ENCODE measurements at places on chromosomes 4 and X.

DNA sequence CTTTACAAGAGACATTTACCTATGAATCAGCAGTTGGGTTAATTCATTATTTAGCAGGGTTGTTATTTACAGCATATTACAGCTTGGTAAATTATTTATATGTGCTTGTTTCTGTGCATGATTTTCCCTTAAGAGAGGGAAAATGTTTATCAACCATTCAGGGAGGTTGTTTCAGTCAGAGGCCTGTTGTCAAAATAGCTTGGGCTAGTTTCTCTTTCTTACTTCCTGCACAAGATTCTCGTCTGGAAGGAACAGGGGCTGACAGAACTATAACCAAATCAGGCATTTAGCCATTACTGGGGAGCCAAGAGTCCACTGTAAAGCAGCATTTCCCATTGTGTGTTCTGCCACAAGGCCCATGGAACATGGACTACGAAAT lies 135.8 kb downstream of the HS6ST2 start:
- DNase-seq: no peak

GRCh38 chr4:56641494-56642051 lies 39.5 kb downstream of the HOPX start:
- DNase-seq: peak; percentile 97

DNA sequence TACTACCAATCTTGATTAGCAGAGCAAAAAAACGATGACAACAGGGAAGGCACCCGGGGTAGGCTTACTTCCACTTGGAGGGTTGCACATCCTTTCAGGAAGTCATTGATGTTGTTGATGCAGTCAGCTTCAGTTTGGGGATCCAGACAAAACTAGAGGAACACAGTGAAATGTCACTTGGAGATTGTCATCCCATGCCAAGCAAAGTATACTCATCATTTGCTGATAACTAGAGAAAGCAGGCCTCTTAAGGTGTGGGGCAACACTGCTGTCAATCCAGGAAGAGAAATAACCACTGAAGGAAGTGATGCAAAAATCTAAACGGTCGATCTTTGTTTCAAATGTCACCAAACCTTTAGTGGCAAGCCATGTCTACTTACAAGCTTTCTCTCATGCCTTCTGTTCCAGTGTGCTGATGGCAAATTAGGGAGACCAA lies 1.4 kb downstream of the ARHGEF6 start:
- no peak for DNase-seq

DNA sequence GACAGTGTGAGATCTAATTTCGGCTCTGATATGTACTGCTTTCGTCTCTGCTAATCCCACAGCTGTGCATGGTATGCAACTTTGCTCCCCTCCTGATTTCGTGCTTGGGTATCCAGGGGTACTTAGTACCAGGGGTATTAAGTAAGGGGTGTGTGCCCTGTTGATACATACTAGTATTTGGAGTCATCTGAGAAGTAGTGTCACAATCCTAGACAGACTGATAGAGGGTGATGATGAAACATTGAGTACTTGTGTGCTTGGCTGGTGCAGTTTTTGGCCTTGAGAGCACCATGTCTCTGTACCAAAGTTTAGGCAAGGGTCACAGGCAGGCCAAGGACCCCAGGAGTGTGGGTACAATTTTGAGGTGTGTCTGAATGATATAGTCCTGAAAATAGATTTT lies 10.9 kb downstream of the GPAT3 start:
- DNase-seq: no peak

DNA sequence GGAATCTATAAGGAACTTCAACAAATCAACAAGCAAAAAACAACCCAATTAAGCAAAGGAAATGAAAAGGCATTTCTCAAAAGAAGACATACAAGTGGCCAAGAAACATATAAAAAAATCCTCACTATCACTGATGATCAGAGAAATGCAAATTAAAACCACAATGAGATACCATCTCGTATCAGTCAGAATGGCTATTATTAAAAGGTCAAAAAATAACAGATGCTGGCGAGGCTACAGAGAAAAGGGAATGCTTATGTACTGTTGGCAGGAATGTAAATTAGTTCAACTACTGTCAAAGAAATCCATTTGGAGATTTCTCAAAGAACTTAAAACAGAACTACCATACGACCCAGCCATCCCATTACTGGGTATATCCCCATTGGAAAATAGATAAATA lies 292.4 kb upstream of the FAT1 start:
- DNase-seq: no peak

DNA sequence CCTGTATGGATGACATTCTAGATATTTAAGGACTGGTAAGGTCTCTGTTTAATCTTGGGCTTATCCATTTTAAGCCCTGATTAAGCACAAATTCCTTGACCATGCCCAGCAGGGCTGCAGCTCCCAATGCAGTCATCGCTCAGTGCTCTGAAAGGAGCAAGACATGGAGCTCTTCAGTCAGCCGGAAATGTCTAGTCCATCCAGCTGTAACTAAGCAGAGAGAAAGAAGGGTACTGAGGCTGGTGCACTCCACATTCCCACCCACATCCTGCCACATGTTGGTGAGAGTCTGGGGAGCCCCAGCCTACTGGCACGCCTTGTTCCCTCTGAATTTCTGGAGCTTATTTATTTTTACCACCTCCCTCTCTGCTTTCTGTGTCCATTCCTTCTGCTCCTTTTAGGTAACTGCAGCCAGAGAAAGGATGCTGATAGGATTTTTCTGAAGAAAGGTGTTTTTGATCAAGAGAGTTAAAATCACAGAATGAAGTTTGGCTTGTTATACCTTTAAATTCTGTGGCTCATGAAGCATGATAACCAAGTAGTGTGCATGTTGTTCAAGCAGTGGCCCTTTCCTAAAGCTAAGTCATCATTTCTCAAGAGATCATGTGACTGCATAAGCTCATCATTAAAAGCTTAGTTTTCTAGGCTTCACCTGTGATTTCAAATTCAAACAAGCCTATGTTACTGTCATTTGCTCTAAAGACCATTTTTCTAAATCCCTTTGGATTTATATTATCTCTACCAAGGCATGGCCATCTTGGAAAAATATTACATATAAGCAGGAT lies 74.0 kb downstream of the GALNT7 start:
- no peak for DNase-seq

DNA sequence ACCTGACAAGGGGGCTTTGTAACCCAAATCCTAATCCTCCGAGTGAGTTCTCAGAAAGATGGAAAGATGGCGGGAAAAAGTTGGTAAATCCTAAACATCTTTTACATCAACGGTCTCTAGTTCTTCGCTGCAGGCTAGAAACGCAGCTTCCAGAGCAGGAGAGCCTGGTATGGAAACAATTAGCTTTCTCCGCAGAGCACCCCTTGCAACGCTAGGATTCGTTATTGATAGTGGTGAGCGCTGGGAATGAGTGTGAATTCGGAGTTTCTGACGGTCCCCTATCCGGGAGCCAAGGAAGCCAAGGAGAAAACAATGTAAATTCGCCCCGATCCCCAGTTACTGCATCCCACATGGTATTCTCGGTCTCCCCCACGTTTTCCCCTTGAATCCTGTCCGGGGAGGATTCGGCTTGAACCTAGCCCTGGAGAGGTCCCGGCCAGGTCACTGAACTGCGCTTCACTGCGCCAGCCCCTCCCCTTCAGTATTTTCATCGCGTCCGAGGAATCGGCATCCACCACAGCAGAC lies 4.7 kb upstream of the NEUROG2 start:
- DNase-seq: no peak

GRCh38 chr4:90219822-90220221 lies 92.6 kb downstream of the CCSER1 start:
- no peak for DNase-seq

- peak; percentile 30 for DNase-seq
Measured at GRCh38 chr4:71322425-71322824, 16.4 kb upstream of the SLC4A4 start.

DNA sequence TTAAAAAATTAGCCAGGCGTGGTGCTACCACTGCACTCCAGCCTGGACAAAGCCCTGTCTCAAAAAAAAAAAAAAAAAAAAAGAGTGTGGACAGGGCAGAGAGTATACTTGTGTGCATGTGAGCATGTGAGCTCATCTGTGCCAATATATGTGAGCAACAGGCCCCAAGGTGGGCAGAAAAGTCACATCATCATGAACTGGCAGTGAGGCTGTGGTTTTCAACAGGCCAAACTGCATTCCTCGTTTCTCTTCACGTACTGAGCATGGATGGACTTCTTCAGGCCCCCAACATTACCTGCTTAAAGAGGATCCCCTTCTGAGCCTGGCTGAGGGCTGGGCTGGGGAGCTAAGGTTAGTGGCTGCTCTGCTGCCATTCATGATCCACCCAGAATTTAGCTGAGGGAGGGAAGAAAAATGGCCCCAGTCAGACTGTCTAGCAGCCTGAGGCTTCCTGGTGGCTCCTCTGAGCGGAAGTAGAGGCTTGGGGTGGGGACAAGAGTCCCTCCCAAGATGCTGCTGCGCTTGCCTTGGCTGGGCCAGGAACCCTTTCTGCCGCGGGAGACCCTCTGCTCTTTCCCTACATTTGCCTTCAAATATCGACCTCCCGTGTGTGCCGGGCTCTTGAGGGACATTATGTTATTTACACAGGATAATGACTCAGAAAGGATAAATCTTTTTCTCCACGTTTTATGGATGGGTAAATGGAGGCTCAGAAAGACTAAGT lies 55.0 kb downstream of the DIPK2B start:
- DNase-seq: no peak

- peak; percentile 38 for DNase-seq
Measured at GRCh38 chr4:85149676-85150075, 183.2 kb upstream of the WDFY3 start.

DNA sequence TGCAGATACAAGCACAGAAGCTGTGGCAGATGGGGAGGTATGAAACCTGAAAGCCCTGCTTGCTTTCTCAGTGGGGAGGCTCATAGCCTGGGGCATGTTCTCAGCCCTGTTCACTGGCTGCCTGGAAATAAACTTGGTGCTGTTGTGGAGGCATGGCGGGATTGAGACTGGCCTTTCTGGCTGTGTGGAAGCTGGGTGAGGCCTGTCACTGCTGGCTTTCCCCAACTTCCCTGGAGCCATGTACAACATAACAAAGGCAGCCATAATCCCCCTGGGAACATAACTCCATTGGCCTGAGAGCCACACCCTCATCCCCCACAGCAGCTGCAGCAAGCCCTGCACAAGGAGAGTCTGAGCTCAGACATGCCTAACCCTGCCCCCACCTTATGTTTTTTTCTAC lies 237.7 kb upstream of the TLL1 start:
- no peak for DNase-seq

DNA sequence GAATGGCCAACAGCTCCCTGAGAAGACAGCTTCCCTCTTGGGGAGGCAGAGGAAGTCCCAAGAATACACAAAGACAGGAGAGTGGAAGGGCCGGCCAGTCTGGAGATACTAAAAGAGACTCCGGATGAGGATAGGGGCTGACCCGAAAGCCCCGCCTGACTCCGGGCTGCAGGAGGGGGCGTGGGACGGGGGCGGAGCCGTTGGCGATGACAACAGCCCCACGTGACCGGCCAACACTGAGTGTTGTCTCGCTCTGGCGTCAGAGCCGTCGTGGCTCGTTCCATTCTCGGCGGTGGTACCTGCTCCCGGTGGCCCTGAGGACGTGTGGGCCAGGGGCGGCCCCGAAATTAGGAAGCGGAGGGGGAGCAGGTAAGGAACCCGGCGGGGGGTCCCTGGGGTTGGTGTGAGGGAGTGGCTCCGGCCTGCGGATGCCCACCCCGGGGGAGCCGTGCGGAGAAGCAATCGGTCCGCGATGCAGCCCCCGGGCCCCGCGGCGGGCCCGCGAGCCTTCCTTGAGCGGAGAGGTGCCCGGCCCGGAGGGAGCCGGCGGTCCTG lies at the start of gene BEX4:
BEX4 (plus strand) TSS at position 239 of the 555 bp plus-strand sequence. CDS start 1,046 bp downstream, outside the sequence.
- peak; percentile 79 for DNase-seq

GRCh38 chrX:31934015-31934414 lies 862.2 kb upstream of the FTHL17 start:
- no peak for DNase-seq

DNA sequence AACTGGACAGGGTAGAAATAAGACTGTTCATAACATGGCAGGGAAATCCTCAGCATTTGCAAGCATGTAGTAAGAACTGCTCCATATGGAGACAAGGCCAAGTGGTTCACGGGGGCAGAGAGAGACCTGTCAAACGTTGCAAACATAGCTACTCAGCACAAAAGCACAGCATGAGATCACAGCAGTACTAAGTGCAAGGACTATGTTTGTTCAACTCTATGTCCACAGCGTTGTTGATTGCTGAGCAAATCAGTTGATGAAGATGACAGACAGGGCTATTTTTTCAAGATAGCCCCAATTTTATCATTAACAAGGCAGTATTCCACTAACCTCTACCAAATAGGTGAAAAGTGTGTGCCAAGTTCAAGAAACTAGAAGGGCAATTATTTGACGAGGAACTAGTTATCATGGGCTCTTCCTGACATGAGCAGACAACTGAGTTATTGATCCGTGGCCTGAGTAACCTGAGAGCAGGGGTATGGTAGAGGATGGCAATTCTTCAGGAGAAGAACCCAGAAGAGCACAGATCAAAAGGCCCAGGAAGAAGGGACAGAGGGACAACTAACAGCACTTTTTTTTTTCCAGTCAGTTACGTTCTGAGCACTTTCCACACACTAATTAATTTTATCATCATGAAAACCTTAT lies 57.4 kb downstream of the SPOCK3 start:
- no peak for DNase-seq

- DNase-seq: peak; percentile 88
Measured at GRCh38 chr4:53507671-53508286, 83.5 kb downstream of the LNX1 start.

DNA sequence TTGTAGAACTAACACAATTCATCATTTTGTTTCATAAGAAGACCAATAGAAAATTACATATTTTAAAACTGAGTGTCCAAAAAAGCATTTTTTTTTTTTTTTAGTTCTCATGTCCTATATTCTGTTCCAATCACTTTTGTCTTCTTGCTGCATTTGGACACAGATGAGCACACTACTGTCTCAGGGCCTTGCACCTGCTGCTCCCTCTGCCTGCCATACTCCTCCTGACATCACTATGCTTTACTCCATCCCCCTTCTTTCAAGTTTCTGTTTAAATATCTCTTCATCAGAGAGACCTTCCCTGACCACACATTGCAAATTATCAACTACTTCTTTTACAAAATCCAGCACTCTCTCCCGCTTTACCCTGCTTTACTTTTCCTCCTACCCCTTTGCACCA lies 230.7 kb upstream of the GK2 start:
- DNase-seq: no peak

- no peak for DNase-seq
Measured at GRCh38 chrX:48560056-48560455, 14.2 kb upstream of the RBM3 start.

GRCh38 chrX:136146614-136147314 lies 569 bp upstream of the FHL1 start:
- no peak for DNase-seq

Data from fibroblast of skin of right biceps (primary cell).